BE2C (cell line): ENCODE measurements at places on chromosomes 1 and 21.
A peak's percentile ranks its signal among the peaks of the same experiment; 100 is the strongest.

GRCh38 chr21:42542596-42542995, 28.9 kb downstream of the SLC37A1 start:
- peak; percentile 42 for DNase-seq

GRCh38 chr21:15774590-15774989, 44.8 kb downstream of the USP25 start:
- DNase-seq, result no peak

DNA sequence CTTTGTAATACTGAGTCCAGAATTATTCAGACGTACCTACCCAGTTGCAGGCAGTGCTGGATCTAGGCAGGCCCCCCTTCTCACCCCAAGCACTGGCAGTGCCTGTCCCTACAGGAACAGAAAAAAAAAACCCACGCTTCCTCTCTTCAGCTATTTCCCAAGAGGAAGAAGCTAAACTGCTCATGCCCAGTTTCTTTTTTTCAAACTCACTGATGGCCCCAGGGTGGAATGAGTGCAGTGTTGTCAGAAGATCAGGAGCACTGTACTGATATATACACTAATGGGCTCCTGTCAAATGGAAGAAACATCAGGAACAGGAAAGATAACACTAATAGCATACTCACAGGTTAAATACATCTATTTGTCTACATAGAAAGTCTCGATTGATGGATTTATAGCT, 28.2 kb upstream of the DOCK7 start:
- peak; percentile 70 for DNase-seq

DNA sequence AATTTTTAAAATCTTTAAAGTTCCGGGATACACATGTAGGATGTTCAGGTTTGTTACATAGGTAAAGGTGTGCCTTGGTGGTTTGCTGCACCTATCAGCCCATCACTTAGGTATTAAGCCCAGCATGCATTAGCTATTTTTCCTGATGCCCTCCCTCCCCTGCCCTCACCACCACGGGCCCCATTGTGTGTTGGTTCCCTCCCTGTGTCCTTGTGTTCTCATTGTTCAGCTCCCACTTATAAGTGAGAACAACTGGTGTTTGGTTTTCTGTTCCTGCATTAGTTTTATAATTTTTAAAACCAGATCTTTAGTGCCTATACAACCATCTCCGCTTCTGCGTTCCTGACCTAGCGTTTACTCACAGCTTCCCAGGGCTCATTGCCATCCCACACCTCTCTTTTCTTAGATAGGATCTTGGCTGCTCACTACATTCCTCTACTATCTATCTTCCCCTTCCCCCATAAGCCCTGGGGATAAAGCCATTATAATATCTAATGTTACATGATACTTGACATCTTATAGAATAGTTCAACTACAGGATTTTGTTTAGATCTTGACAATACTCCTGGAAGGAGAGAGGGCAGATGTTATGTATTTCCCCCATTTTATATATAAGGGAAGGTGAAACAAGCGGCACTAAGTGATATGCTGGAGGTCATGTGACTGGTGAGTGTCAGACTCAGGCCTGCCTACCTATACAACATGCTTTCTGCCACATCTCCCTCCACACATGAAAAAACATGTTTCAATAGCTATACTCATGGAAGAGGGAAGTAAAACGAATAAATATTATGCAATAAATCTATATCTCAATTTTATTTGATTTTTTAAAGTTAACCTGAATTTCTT, 52.3 kb upstream of the DNAJC6 start:
- no peak for DNase-seq

- DNase-seq, result no peak
Measured at GRCh38 chr1:178580876-178581275, 68.0 kb downstream of the TEX35 start.

GRCh38 chr1:27192039-27192529, 37.2 kb upstream of the SLC9A1 start:
- DNase-seq, result no peak

DNA sequence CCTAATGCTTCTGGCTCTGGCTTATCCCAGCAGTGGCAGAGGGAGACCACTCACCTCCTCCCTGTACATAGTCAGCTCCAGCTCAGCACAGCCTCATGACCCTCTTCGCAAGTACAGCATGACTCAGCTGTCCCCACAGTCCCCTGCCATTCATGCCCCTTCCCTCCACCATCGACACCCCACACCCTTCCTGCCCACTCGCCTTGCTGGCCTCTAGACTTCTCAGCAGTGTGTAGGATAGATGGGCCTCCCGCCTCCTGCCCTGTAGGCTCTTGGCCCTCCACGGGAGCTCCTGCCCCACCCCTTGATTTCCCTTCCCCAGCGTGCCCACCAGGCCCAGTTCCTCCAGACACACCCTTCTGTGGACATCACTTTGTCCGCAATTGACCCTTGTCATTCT, 9.8 kb downstream of the NPR1 start:
- no peak for DNase-seq

GRCh38 chr1:177864538-177865305, 105.1 kb downstream of the SEC16B start:
- no peak for DNase-seq

GRCh38 chr1:37602750-37603694, 7.3 kb upstream of the GNL2 start:
- peak; percentile 60 for DNase-seq

DNA sequence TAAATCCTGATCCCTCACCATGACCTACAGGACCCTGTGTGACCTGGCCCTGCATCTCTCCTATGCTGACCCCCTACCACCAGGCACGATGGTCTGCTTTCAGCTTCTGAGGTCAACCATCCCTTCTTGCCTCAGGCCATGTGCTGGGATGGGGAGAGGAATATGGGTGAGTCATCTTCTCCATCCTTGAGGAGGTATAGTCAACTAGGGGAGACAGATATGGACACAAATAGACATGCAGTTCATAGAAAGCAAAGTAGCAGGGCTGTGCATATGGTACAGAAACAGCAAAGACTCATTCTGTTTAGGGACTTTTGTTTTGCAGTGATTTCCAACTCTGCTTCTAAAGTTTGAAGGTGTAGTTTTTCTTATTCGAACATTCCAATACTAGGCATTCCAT, 250.8 kb upstream of the FGGY start:
- no peak for DNase-seq

GRCh38 chr1:58898739-58899586, 115.1 kb upstream of the JUN start:
- peak; percentile 80 for DNase-seq

GRCh38 chr1:243474136-243474881, 218.5 kb downstream of the SDCCAG8 start:
- no peak for DNase-seq

GRCh38 chr1:235012436-235013210, 116.0 kb downstream of the TOMM20 start:
- DNase-seq, result no peak

DNA sequence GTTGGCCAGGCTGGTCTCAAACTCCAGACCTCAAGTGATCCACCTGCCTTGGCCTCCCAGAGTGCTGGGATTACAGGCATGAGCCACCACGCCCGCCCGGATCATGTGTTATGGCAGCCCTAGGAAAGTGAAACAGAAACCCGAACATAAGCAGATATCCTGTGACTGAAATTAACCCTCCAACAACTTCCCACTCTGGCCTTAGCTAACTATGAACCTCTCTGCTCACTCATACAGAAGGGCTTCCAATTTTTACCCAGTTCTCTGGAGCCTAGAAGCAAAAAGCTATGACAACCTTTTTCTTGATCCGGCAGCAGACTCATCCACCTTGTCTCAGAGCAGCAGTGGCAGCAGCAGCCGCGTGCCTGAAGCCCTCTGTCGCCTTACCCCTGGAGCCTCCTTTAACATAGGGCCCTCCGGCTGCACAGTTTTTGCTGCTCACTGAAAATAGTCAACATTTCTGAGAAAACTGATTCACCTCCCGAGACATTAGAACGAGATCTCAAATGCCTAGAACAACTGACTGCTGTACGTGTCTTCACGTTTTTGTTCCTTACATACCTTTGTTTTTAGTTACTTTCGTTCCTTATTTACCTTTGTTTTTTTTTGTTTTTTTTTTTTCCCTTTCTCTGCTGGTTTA, 9.3 kb downstream of the CBR1 start:
- DNase-seq, result no peak

GRCh38 chr1:201828217-201828819, 639 bp upstream of the IPO9 start:
- no peak for DNase-seq

- no peak for DNase-seq
Measured at GRCh38 chr1:168504064-168504837, 39.5 kb downstream of the XCL2 start.

DNA sequence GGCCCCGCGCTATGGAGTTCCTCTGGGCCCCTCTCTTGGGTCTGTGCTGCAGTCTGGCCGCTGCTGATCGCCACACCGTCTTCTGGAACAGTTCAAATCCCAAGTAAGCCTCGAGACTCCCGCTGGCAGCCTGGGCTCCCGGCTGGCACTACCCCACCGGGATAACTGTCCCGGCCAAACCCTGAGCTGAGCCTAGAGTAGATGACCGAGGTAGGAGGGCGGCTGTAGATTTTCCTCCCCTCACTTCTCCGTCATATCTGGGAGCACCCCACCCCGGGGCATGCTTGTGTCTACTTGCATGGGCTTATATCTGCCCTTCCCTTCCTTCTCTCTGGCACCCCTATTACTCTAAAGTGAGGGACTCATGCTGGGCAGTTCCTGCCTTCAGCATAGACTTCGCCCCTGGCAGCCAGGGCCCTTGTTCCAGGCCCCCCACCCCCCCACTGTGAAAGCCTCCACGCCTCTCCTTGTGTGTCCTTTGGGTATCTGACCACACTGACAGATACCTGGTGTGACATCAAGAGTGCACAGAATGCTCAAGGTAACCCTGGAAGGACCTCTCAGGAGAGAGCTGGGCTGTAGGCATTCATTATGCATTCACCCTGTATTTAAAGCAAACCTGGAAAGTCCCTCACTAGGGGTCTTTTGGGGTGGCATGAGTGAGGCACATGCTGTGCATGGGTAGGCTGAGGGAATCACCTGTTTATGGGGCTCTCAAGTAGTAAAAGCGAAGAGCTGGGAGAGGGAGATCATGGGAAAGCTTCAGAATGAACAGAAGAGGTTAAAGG, 485 bp downstream of the EFNA1 start:
- DNase-seq, result no peak

DNA sequence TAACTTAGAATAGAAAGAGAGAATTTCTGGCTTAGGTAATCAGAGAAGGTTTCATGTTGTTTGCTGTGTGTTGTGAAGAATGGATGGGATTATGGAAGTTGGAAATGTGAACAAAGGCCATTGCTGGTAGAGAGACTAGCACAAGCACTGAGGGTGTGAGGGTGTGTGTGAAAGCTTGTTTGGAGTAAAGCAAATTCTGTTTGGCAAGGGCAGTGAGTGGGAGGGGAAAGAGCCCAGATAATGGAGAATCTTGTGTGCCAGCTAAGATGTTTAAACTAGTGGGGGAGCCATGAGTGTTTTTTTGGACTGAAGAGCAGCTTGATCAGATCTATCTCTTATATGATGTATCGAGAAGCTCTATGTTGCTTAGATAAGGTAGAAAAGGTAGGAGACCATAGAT, 107.1 kb downstream of the DISP1 start:
- DNase-seq, result no peak

DNA sequence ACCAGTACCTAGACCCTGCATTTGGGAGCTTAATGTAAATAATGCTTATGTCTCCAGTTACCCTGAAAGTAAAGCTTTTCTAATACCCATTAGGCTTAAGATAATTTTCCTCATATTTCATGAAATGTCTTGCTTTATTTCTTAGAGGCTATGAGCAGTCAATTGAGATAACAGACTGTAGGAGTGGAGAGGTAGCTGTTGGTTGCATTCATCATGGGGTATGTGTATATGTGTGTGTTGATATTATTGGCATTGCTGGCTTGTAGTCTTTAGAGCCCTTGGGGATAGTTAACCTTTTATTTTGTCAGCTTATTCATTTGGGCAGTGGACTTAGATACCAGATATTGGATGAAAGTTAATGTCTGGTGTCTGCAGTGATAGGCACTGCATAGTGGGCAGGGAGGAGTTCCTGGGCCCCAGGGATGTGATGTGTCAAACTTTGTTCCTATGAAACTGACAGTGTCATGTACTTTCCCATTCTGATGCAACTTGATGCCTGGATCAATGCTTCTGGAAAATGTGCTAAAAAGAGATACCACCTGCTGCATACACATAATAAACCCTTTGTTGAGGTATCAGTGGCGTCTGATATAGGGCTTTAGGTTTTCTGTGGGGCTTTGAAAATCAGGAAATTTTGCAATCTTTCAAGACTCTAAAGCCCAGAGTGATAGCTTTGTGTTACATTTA, 83.9 kb downstream of the MAST2 start:
- no peak for DNase-seq

GRCh38 chr1:215728169-215728568, 161.1 kb downstream of the KCTD3 start:
- no peak for DNase-seq

DNA sequence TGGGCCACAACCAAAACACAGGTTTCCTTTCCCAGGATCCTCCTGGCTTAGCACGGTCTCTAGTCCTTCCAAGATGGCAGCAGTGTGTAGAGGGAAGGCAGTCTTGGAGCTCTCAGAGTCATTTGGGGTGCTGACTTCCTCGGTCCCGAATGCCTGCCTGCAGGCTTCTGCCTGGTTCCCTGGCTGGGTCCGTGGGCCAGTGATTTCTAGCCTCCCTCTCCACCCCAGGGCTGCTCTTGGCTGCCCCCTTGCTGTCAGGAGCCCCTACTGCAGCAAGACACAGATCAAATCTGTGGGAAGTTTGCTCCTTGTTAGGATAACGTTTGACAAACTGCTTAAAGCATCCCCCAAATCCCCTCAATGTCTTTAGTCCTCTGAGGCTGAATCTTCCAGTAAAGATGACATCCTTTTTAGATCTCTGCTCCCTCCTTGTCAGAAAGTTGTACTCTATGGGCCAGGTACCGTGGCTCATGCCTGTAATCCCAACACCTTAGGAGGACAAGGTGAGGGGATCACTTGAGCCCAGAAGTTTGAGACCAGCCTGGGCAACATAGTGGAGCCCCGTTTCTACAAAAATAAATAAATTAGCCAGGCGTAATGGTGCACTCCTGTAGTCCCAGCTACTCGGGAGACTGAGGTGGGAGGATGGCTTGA, 272.5 kb downstream of the RRAGC start:
- DNase-seq, result peak; percentile 52

DNA sequence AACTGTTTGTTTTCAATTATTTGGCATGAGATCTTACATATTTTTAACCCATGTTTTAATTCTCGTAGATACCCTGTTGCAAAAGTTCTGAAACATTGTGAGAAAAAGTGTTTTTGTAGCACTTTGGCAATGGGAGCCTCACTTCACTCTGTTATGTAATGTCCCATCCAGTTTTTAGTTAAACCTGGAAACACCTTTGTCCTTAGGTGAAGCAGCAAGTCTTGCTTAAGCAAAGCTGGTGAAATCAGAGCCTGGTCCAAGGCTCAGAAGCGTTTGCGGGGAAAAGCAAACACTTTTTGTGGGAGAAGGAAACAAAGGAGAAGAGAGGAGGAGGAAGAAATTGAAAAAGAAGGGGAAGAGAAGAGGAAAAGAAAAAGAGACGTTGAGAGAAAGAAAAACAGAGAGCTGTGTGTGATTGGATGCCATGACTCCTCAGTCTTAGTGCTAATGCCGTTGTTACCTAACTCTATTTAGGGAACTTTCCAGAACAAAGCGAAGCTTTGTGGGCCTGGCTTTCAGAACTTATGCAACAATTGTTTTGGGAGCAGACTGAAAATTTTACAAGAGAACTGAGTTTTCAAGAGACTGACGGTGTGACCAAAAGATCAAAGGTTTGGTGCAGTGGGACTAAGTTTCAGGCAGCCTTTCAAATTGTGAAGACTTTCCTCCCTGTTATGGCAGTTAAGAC, 93.1 kb downstream of the NTMT2 start:
- DNase-seq, result no peak
